Astrocyte of the spinal cord (primary cell): ENCODE measurements at places on chromosomes 6 and 20.
A peak's percentile ranks its signal among the peaks of the same experiment; 100 is the strongest.

DNA sequence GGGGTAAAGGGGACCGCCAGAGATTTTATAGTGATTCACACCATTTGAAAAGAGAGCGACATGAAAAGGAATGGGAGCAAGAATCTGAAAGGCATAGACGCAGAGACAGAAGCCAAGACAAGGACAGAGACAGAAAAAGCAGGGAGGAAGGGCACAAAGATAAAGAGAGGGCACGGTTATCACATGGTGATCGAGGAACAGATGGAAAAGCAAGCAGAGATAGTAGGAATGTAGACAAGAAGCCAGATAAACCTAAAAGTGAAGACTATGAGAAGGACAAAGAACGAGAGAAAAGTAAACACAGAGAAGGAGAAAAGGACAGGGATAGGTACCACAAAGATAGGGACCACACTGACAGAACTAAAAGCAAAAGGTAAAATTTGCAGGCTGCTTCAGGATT lies 77.7 kb downstream of the PHF3 start:
- DNase-seq = no peak

DNA sequence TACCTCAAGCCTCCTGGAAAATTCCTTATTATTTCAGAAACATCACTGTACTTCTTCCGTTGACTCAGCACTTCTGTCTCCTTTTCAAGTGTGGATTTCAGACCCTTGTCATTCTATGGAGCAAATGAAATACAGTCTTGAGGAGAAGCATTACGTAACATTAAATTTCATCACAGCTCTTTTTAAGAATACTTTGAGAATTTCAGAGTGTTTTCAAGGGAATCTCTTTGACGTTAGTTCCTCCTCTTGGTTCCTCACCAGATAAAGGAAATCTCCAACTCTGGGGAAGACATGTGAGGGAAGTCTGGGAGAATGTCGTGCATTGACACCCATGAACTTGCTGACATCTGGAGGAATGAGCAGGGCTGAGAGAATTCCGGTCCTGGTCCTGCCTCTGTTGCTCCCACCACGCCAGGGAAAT lies 32.3 kb downstream of the UST start:
- DNase-seq = no peak

DNA sequence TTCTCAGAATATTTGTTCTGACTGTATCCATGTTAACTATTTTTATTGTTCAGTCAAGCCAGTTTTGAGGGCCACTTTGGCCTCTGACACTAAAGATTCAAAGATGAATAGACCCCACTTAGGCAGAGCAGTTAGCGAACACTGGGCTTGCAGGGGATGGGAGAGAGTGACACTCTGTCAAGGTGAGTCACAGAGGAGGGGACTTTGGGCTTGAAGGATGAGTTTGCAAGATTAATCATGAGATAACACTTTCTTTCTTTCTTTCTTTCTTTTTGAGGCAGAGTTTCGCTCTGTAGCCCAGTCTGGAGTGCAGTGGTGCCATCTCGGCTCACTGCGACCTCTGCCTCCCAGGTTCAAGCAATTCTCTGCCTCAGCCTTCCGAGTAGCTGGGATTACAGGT lies 46.4 kb downstream of the SPATA2 start:
- DNase-seq = no peak

- no peak for DNase-seq
Observed at GRCh38 chr6:107819217-107819616, 4.9 kb downstream of the SCML4 start.

DNA sequence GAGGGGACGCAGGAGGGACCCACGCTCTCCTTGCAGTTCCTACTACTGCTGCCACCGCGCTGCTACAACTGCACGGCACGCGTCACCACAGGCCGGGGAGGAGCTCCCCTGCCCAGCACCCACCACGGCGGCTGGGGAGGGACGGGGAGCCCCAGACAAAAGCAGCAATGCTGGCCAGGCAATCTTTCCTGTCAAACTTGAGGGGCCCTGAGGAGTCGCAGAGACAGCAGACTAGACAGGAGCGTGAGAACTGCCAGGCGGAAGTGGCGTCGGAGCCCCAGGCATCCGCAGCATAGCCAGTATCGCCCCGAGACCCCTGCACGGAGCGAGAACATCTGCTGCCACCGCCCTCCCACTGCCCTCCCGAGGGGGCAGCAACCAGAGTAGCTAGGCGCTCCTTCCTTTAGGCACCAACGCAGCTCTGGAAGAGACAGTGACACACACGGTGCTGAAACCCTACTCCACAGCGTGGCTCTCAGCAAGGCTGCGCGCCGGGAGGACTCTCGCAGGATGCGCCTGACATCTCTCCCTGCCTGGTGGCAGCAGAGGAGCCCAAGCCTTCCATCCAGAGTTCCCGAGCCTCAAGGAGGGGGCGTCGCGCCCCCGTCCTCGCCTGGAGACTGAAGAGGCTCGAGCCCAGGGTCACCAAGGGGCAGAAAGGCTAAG lies 2.2 kb downstream of the TAF4 start:
- peak; percentile 25 for DNase-seq

GRCh38 chr6:56787209-56787608 lies 144.5 kb upstream of the DST start:
- DNase-seq = peak; percentile 50

DNA sequence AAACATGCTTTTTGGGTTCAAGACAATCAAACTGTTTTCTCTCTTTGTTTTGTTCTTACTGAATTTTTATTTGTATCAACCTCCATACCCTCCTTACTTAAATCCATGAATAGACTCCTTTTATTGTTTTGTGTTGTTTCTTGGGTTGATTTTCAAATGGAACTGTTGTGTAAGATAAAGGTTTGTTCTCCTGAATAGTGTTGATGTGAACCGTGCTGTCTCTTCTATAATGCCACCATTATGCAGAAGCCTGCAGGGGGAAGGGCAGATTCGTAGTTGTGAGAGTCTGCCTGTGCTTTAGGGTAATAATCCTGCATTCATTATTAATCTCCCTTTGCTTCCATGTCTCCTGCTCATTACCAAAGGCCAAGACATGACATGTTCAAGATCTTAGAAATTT lies 105.9 kb downstream of the CDKAL1 start:
- DNase-seq = no peak

DNA sequence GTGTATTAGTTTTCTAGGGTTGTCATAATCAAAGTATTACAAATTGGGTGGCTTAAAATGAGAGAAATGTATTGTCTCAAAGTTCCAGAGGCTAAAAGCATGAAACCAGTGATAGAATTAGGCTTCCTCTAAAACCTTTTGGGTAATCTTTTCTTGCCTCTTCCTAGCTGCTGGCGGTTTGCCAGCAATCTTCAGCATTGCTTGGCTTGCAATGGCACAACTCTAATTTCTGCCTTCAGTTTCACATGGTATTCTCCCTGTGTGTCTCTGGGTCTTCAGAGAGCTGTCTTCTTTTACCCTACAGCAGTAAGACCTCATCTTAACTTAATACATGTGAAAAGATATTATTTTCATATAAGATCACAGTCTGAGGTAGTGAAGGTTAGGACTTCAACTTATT lies 479.1 kb upstream of the GJE1 start:
- DNase-seq = no peak

- no peak for DNase-seq
Observed at GRCh38 chr20:15364781-15365180, 1027.4 kb upstream of the FLRT3 start.

GRCh38 chr6:142313284-142313683 lies 11.5 kb downstream of the ADGRG6 start:
- peak; percentile 50 for DNase-seq

- DNase-seq = no peak
Observed at GRCh38 chr20:63248835-63249591, 5.2 kb downstream of the NKAIN4 start.

DNA sequence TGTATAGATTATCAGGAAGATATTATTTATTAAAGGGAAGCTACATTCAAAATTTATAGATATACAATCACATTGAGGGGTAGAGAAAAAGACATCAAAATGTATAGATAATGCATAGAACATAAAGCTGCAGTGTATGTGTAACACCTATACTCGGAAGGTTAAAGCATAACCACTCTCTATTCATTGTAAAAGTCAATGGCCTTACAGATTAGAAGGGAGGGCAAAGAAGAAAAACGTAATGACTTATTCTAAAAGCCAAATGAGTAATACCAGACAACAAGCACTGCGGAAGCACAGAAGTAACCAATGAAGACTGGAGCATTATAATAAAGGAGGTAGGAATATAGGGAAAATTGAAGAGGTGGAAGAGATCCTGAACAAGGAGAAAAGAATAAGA lies 11.3 kb downstream of the HBS1L start:
- DNase-seq = no peak

GRCh38 chr6:57256541-57256940 lies 34.4 kb upstream of the RAB23 start:
- peak; percentile 35 for DNase-seq

DNA sequence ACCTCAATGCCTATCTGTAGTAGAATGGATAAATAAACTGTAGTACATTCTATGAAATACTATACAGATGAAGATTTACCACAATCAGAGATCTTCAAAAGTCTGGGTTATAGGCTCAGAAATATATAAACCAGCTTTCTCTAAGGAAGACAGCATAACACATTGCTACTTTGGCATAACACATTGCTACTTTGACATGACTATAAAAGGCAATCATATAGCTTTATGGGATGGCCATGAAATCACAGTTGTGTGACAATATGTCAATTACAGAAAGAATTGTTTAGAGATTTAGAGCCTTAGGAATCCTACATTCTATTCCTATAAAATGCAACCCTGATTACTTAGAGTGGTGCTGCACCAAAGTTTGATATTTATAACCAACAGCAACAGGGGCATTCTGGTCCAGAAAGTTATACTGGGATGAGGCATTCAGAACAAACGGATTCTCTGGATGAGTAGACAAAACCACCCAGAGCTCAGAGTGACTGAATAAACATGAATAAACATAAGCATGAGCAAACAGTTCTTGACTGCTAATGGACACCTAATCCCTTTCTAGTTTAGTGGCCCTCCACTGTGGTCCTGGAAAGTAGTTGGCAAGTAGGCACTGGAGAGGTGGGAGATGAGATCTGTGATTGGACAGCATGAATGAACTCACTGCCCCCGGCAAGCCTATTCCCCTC lies 12.0 kb downstream of the TTI1 start:
- DNase-seq = no peak

- no peak for DNase-seq
Observed at GRCh38 chr6:19492636-19493405, 344.3 kb upstream of the ID4 start.

DNA sequence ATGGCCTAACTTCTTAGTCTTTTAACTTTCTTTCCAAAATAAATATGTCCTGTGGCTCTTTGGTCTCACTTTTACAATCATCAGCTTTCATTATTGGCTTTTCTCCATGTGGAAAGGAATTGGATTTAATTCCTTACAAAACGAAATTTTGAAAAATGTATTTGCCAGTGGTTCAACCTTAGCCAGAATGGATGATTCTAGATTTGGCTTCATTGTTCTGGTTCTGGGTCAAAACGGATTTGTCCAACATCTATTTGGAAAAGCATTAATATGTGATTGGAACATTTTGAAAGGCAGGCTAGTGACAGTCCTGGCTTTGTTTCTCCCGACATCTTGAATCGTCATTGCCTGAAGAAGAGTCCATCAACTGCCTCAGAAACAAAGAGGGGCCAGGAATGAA lies 59.2 kb downstream of the TENT5A start:
- DNase-seq = no peak

DNA sequence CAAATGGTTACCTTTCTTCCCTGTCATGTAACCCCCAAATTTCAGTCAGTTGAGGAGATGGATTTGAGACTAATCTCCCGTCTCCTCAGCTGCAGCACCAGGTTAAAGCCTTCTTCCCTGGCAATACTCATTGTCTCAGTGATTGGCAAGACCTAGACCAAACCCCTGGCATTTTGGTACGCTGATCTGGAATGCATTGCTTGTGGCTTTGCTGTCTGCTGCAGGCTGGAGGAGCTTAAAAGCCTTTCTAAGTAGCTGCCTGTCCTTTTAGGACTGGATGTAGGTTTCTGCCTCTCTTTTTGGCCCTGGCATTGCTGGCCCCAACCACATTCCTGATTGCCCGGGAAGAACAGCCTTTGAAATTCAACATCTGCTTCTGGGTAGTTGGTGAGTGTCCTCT lies 729.6 kb upstream of the GJE1 start:
- DNase-seq = no peak

GRCh38 chr6:128918886-128919285 lies 35.9 kb downstream of the LAMA2 start:
- no peak for DNase-seq

DNA sequence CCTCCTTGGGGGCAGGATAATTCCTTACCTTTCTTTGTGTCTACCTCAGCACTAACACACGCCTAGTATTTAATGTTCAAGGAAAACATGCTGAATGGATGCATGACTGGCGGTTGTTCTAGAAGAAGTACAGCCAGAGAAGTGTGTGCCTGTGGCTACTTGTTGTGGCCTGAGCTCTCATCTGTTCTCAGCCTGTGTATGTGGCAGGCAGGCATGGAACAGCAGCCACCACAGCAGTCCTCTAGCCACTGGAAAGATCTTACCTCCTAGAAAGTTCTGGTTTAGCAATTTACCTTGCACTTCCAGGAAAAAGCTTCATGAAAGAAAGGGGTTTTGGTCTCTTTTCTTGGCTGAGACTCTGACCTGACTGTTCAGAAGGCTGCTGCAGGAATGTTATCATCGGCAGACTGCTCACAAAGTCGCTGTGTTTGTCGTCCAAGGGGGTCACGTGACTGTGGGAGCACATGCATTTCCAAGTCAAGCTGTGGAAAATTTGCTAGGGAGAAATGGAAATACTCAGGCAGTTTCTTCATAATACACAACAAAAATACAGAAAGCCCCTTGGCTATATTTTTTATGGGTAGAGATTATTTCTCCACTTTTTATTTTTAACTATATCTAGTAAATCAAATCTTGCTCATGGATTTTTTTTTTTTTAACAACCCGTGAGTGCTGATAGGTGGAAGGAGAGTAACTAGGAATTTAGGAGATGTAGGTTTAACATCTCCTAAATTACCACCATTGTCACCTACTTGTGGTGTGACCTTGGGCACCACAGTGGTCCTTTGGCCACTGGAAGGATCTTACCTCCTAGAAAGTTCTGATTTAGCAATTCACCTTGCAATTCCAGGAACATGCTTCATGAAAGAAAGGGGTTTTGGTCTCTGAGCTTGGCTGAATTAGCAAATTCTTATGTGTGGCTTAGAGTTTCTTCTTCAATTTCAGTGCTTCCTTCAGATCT lies 110.8 kb upstream of the GPR6 start:
- no peak for DNase-seq

GRCh38 chr20:42701948-42702347 lies 487.8 kb downstream of the PTPRT start:
- DNase-seq = no peak

DNA sequence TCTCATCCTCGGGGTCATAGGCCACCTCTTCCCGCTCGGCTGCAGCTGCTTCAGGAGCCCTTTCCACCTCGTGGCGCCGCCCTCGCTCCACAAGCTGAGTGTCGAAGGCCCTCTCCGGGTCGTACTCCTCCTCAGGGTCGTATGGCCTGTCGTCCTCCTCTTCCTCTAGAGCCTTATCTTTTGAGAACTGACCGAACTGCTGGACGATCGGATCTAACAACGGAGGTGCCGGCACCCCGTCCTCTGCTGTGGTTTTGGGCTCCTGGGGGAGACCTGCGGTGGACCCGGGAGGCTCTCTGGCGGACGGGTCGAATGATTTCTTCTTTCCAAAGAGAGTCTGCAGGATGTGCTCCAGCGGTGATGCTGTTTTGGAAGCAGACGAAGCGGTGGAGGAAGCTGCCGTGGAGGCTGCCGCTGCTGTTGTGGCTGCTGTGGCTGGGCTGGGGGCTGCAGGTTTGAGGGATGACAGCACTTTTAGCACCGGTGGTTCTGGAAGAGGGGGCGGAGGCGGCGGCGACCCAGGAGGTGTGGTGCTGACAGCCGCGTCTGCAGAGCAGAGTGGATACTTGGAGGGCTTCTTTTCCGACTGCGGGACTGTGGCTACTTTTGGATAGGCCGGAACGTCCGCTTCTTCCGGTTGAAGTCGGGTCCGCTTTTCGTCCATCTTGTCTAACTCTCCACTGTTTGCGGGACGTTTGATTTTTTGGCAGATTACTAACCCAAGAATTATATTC lies 20.2 kb upstream of the TCFL5 start:
- DNase-seq = no peak
